ENCODE measurements at places on chromosomes 6 and 20.
A peak's percentile ranks its signal among the peaks of the same experiment; 100 is the strongest.

- peak; percentile 69 for DNase-seq
Measured at GRCh38 chr6:41892921-41893564, 2.1 kb downstream of the USP49 start.

DNA sequence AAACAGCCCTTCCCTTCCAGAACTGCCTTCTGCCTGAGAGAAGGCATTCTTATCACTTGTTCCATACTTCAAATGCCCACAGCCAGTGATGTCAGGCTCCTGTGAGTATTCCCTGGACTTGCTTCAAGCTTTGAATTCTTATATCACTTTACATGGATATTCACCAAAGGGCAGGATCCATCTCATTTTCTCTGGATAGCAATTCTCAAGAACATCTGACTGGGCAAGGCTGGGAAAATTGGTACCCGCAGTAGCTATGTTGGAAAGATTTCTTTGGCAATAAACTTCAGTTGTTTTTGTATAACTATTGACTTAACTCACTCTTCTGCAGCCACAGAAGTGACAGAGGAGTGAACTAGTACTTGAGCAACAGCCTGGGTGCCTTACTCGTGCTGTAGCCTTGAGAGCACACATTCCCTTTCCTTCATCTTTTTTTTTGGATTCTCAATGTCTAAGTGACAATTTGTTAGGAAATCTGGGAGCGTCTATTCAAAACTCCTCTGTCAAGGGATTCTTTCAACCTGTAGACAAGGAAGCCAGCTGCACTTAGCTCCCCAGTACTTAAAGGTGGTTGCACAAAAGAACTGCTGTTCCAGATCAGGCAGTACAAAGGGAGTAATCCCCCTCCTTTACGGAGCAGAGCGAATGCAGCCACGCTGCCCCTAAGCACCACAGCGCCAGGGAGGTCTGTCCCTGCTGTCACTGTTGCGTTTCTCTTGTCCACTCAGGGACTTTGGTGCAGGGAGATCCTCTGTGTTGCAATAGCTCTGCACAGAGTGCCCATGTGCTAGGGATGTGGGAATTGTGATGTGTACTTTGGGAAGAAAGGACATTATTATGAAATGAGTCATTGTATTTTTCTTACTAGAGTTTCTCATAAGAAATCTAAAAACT is 69.6 kb downstream of the JAG1 start:
- DNase-seq = no peak

GRCh38 chr20:58708246-58708931 is 15.8 kb downstream of the NPEPL1 start:
- peak; percentile 76 for DNase-seq

DNA sequence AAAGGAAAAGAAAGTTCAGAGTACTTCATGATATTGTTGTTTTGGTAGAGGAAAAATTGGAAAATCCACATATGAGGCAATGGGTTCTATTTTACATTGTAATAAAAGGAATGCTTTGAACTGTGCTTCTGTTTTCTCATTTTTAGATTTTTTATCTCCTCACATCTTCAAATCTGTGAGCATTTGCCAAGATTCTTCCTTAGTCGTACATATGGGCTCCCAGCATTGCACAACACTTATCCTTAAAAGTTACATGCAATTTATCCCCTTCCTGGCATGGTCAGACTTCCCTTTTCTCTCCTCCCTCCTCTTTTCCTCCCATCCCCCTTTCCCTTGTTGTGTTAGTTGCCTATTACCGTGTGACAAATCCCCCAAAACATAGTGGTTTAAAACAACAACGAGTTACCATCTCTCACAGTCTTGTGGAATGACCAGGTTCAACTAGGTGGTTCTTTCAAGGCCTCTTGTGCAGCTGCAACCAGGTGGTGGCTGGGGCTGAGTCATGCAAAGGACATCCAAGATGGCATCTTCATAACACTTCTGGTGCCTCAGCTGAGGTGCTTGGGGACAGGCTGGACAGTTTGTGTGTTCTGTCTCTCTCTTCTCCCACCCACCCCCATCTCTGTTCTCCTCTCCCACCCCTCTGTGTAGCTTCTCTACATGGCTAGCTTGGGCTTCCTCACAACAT is 68.7 kb downstream of the TXNDC5 start:
- DNase-seq = no peak

DNA sequence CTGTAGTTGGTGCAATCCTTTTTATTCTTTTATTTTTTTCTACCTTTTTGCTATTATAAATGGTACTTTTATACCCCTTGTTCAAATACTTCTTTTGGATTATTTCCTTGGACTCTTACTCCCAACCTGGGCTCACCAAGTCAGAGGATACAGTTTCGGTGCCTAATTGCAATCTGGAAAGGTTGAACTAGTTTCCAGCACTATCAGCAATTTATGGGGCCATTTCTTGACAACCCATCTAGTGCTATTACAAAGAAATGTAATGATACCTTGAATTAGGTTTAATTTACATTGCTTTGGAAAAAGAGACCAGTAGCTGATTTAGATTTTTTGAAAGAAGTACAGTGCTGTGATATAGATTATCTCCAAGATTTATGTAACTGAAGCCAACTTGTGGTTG is 5.2 kb downstream of the PTPRA start:
- DNase-seq = no peak

- DNase-seq = no peak
Measured at GRCh38 chr6:56956491-56956890, 1.6 kb downstream of the BEND6 start.

GRCh38 chr6:15121443-15121842 is 124.4 kb upstream of the JARID2 start:
- DNase-seq = no peak

- peak; percentile 87 for DNase-seq
Measured at GRCh38 chr20:18314786-18315406, 26.6 kb downstream of the ZNF133 start.

- DNase-seq = no peak
Measured at GRCh38 chr6:139433631-139434419, 59.4 kb upstream of the CITED2 start.

DNA sequence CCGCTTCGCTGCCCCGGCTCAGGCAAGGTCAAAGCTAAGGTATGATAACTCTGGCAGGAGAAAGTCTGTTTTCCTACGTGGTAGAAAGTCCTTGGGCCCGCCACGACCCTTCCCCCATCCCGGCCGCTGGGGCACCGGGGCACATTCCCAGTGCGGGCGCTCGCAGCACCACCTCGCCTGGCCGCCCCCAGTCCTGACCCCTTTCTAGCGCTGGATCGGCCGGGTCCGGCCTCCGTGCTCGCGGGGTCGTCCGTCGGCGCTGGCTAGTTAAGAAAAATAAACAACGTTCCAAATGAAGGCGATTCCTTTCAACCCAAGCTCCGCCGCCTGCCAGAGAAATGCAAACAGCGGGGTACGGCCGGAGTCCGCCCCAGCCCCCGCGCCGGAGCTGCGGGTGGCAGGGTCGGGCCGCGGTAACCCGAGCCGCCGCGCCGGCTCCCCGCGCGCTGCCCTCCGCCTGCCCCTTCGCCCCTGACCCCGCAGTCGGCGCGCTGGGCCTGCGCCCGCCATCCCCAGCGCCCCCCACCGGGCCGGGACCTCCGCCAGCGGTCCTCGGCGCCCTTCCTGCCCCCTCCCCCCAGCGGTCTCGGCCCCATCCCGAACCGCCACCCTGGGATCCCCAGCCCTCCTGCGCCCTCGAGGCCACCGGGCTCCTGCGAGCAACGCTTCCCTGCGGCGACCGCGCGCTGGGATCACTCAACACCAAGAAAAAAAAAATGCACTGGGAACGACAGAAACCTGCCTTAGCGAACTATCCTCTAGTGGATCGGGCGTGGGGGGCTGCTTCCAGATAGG is 37.6 kb downstream of the NCR2 start:
- DNase-seq = peak; percentile 74

GRCh38 chr6:139754898-139755775 is 380.7 kb upstream of the CITED2 start:
- DNase-seq = no peak

- peak; percentile 93 for DNase-seq
Measured at GRCh38 chr6:134060491-134061106, 8.2 kb upstream of the SLC2A12 start.

GRCh38 chr20:47850146-47850545 is 64.9 kb upstream of the SULF2 start:
- DNase-seq = no peak

DNA sequence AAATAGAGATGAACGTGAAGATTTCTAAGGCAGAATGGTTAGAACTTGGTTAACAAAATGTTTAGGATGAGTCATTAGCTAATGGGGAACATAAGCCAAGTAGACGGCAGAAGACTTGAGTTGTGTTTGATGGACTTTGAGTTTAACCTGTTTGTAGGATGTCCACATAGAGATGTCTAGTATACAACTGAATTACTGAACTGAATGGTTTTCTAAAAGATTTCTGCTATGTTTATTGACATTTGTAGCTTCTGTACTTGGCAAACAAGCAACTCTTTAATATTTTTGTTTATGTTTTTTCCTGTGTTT is 54.5 kb upstream of the DYNLRB1 start:
- DNase-seq = no peak

DNA sequence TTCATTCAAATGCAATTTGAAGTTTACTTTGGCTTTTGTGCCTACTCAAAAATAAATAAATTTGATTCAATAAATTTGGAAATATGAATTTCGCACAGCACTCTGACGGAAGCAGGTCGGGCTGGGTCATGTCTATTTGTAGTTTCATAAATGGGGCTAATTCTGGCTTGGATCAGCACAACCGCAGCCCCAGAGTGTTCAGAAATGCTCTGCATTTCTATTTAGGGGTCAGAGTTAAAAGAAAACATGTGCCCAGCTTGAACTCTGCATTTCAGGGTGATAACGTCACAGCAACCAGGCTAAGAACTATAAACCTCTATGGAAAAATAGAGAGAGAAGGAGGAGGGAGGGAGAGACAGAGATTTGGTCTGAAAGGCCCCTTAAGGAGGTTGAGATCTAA is 480.9 kb upstream of the NOX3 start:
- DNase-seq = no peak

DNA sequence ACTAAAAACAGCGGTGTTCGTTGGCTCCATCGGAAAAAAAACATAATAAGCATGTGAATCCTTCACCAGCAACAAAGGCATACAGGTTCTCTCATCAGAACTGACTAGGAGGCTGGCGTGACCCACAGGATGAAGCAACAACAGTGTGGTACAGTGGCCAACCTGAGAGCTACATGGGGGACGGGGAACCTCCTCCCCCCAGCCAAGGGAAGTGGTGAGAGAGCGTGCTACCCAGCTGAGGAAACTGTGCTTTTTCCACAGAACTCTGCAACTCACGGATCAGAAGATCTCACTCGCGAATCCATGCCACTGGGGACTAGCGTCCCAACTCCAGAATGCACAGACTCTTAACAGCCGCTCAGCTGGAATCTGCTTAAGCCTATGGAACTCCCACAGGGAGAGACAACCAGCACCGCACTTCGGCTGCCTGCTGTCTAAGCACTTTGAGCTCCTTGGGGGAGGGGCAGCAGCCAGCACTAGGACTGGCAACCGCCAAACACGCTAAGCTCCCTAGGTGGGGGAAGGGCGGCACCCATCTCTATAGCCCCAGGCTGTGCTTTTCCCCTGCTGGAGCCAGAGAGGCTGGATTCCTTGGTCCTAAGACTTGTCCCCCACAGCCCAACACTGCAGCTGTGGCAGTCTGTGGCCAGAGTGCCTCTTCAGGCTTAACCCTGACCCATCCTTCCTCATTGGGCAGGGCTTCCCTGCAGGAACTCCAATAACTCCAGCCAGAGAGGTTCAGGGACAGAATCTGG is 538.3 kb upstream of the BTBD3 start:
- DNase-seq = no peak

GRCh38 chr6:82832811-82833210 is 232.8 kb downstream of the UBE3D start:
- no peak for DNase-seq

- peak; percentile 92 for DNase-seq
Measured at GRCh38 chr20:41005361-41005729, 23.3 kb upstream of the TOP1 start.

- DNase-seq = no peak
Measured at GRCh38 chr6:125477844-125478243, 176.1 kb upstream of the HDDC2 start.

DNA sequence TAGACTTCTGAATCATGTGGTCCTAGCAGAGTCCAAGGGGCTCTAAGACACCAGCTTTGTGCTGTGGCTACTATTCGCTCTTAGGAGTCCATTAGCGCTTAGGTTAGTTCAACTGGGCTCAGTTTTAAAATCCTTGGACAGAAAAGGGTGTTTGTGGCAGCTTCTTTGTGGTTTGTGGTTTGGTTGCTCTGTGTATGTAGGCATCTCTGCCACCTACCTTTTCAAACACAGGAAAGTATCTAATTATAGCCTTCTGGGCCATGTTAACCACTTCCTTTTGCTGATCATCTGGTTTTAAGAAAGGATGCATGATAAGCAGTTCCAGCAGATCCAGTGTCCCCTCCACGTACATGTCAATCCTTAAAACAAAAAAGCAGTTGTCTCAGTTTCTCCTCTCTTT is 10.8 kb downstream of the GSTA4 start:
- no peak for DNase-seq

- peak; percentile 41 for DNase-seq
Measured at GRCh38 chr6:116511424-116512110, at the start of gene CALHM5. TSS of gene CALHM5 (plus strand) at chr6:116511639. CDS start at chr6:116511697, 58 bp downstream.

- DNase-seq = peak; percentile 17
Measured at GRCh38 chr6:156169371-156169770, 607.8 kb upstream of the ARID1B start.

- no peak for DNase-seq
Measured at GRCh38 chr20:21111416-21111815, 5.3 kb upstream of the LINC00237 start.

GRCh38 chr6:114176726-114177125 is 166.1 kb downstream of the HS3ST5 start:
- DNase-seq = no peak

DNA sequence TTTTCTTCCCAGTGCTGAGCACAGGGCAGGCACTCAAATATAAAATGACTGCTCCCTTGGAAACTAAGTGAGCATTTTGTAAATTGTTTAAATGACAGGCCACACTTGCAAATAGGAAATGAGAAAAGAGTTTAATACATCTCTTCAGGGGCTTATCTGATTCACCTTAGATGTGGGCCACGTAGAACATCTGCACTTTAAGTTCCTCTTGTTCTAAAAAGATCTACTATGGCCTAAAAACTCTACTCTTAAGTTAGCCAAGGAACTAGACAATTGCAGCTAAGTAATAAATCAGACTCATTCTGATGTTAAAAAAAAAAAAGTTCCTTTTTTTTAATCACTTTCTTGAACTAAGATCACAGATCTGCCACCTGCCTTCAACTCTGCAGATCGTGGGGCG is 126.3 kb downstream of the KIF16B start:
- DNase-seq = no peak

- DNase-seq = peak; percentile 67
Measured at GRCh38 chr6:85580878-85581267, 12.8 kb downstream of the SNX14 start.

GRCh38 chr6:133317704-133318103 is 76.5 kb downstream of the EYA4 start:
- no peak for DNase-seq

- no peak for DNase-seq
Measured at GRCh38 chr6:24284006-24284405, 73.9 kb downstream of the DCDC2 start.

GRCh38 chr6:100379386-100379785 is 85.3 kb downstream of the SIM1 start:
- no peak for DNase-seq

- DNase-seq = no peak
Measured at GRCh38 chr6:124371974-124372475, 568.4 kb downstream of the NKAIN2 start.
